ENCODE measurements at places on chromosomes 2 and 18. TPM values are rescaled to one million over a fixed set of nuclear protein-coding genes. Genes with fewer than 3 reads are reported as not detected.

ACTR1B gene
- total RNA-seq = 71.0 TPM

CEP68 gene
- total RNA-seq = 25.9 TPM

GRCh38 chr2:29097569-29097968 lies 17.6 kb upstream of the CLIP4 start:
- DNase-seq = no peak

GRCh38 chr2:165293440-165294420 lies 54.5 kb downstream of the SCN2A start:
- DNase-seq = no peak

DNA sequence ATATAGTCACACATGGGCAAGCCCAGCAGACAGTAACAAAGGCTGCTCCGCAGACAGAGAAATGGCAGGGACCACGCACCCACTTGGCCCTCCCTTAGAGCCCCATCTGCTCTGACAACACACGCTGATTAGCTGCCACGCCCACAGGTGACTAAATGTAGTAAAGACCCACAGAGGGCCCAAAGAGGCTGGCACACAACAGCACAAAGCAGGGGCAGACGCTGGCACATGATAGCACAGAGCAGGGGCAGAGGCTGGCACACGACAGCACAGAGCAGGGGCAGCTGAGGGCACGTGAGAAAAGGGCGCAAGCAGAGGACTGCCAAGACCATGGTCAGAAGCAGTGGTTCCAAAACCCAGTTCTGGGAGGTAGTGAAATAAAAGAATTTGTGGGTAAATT lies 10.6 kb downstream of the AFG3L2 start:
- DNase-seq = peak; percentile 62

- peak; percentile 72 for DNase-seq
These were observed at the start of gene CCDC141 for GRCh38 chr2:179049546-179050311. CCDC141 (minus strand) TSS chr2:179050137; CDS start chr2:179049941, 196 bp downstream.

DNA sequence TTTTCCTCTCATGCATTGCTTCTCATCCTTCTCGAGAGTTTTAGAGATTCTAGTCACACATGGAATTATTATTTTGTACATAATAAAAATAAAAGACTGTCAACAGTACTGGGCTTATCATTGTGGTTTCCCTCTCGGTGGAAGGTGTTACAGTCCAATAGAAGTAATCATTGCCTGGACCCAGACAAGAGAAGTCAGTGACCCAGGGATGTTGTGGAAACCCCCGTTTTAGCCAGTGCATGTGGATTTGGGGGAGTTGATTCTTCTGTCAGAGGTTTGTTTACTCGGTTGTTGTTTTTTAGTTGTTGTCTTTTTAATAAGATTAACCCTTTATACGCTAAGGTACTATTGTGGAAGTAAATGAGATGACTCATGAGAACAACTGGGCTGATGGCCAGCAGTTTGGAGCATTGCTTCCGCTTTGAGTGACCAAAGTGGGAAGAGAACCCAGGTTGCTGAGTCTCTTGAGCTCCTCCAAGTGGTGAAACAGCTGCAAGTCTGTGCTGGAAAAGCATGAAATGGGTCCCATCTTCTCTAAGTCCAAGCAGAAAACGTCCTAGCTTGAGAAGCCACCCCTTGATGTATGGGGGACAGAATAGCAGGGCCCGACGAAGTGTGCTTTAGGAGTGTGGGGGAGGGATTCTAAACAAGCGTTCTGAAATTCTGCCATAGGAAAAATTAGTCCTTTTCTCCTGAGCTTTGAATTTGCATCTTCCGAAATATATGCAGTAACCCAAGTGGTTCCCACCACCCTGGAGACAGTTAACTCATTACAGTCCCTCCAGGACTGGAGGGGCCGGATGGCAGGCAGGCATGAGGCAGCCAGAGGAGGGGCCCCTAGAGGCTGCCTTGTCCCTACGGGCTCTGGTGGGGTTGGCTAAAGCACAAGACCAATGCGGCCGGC lies 61.8 kb upstream of the GPR45 start:
- peak; percentile 18 for DNase-seq

DNA sequence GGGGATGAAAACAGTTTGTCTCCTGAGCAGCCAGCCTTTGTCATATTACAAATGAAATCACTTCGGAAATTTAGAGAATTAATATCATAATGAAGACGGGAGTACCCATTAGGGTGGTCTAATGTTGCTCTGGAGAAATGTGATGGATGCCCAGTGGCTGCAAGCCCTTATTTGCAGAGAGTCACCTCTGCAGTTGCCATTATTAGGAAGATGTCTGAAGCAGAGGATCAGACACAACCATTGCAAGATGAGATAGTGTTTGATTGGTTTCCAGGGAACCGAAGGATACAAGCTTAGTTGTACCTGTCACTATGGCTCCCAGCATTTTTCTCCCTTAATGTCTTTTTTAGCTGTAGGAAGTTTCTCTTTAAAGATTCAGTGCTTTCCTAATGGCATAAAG lies 272.4 kb downstream of the FIGN start:
- DNase-seq = no peak

GRCh38 chr2:112519506-112519905 lies 22.8 kb upstream of the POLR1B start:
- DNase-seq = no peak

PROM2 gene
- 0.83 TPM for total RNA-seq

- DNase-seq = no peak
These were observed 353 bp upstream of the SULT1C4 start for GRCh38 chr2:108377401-108377800.

SPC25 gene
- total RNA-seq = 0.83 TPM

- DNase-seq = peak; percentile 60
These were observed 33.1 kb upstream of the SMAD7 start for GRCh38 chr18:48983793-48984437.

DNA sequence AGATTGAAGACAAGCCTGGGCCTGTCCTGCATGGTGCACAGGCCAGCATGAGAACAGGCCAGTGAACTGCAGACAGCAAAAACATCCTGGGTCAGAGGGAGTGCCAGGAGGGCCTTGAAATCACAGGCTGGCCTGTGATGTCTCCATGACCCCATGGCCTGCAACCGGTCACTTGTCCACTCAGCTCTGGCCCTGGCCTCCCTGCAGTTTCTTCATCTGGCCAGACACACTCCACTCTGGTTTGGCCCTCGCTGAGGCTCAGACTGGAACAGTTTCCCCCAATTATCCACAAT lies 12.6 kb downstream of the CYRIA start:
- no peak for DNase-seq

FAM228A gene
- 0.37 TPM for total RNA-seq

- DNase-seq = no peak
These were observed 70.4 kb upstream of the FZD5 start for GRCh38 chr2:207840101-207840500.

DLGAP1 gene
- total RNA-seq = 0.39 TPM

DNA sequence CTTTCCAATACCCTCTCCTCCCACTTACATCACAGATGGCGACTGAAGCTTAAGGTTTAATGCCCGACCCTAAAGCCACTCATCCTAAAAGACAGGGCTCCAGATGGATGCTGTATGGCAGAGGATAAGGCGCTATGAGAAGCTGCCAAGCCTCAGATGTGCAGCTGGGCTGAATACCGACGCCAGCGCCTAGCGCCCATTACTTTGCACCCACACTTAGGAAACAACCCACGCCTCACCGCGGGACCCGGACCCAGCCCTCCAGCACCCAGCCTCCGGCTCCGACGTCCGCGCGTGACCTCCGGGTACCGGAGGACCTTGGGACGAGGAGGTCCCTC lies 335 bp downstream of the TRAK2 start:
- DNase-seq = no peak

BCS1L gene
- total RNA-seq = 49.7 TPM

GLB1L gene
- 1.9 TPM for total RNA-seq
